Esophagus squamous epithelium (tissue), 5 donors: ENCODE measurements at places on chromosomes 6 and 20. TPM values are rescaled to one million over a fixed set of nuclear protein-coding genes. Genes with fewer than 3 reads are reported as not detected.

The POM121L2 gene
- total RNA-seq: not detected

DNA sequence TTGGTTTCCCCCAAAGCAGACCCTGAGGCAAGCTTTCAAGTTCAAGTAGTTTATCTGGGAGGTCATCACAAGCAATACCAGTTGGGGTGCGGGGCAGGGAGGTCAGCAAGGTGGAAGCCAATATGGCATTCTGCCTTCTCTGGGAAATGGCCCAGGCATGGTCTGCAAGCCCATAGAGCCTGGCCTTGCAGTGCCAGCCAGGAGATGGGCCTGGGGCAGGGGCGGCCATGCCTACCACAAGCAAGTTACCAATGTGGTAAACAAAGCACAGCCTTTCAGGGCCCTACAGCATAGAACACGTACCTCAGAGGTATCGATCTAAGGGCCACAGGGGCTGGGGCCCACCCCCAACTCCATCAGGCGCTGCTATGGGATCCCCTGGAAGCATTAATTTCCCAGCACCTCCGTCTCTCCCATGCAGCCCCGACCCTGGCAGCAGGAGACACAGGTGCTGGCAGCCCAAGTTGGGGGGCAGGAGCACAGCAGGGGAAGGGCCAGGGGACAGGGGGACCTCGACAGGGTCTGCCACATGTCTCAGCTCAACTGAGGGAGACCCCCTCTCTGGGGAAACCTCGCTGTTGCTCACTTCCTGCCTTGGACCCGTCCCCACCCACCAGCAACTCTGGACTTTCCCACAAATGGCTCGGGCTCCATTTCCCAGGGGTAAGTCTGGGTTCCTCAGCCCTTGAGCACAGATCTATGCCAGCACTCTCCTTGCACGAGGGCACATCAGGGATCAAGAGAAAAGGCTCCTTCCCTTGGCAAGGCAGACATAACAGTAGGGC lies 369.0 kb downstream of the PREX1 start:
- H3K4me3 ChIP-seq: no peak overlapping the region
- no peaks in the 10 kb centered on the region for H3K36me3 ChIP-seq
- peaks cover 5% of the 10 kb centered on the region for H3K4me1 ChIP-seq

GRCh38 chr20:36004045-36004444 lies 35.7 kb downstream of the CNBD2 start:
- H3K27me3 ChIP-seq: no peaks in the 10 kb centered on the region
- no peaks in the 10 kb centered on the region for H3K4me1 ChIP-seq

DNA sequence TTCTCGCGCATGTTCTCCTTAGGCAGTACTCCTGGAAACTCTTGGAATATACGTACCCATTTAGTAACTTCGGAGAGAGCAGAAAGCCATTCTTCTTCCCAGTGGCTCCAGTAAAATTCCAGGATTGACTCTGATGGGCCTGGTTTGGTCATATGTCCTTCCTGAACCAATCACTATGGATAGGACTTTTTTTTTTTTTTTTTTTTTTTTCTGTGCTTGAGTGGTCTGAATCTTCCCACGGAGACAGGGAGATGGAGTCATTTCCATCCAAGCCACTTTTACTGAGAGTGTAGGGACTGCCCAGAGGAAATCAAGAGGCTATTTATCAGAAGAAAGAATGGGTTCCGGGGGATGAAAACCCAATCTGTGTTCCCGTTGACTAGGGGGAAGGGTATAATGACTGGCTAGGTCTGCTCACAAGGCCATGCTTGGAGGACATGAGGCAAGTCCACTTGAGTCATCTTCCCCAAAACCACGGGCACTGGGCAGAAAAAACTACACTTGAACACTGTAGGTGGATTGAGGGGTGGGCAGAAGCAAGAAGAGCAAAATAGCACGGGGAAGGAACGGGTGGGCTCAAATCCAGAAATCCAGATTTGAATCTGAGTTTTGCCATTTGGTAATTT lies 35.4 kb upstream of the MRPS18A start:
- H3K4me3 ChIP-seq: no peak overlapping the region
- DNase-seq: no peak
- peaks cover 13% of the 10 kb centered on the region for H3K4me1 ChIP-seq
- no peak overlapping the region for H3K27ac ChIP-seq
